RWPE2 (cell line): ENCODE measurements at places on chromosomes 4 and X.

- DNase-seq, result no peak
Measured at GRCh38 chr4:35087218-35087617, 1157.1 kb downstream of the ARAP2 start.

GRCh38 chr4:151114338-151114737, 14.9 kb downstream of the RPS3A start:
- no peak for DNase-seq

DNA sequence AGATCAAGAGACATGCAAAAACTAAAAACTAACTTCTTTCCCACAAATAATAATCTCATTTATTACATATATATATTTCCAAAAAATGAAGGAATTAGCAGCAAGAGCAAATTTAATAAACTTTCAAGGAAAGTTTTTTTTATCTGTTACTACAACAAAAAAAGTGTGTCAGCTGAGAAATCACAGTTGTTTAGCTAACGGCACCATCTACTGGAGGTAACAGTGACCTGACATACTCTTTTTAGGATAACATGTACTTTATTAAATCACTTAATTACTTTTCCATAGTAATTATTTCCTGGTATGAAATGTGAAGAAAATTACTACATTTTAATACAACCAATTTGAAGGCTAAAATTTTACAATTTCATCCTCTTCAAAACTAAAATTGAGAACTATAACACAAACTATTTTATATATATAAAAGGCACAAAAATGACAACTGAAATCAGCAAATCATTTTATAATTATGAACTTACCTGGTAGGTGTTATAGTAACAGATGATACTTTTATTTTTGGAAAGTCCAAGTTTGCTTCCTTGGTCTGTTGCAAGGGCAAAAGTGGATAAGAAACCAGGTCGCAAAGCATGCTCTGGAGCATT, 9.1 kb downstream of the LAMTOR3 start:
- no peak for DNase-seq

GRCh38 chrX:72295745-72296144, 10.0 kb downstream of the CITED1 start:
- no peak for DNase-seq

- DNase-seq, result no peak
Measured at GRCh38 chr4:120918788-120919187, 3.7 kb downstream of the PRDM5 start.

- no peak for DNase-seq
Measured at GRCh38 chr4:101853028-101853427, 62.5 kb downstream of the BANK1 start.

- DNase-seq, result no peak
Measured at GRCh38 chrX:16839219-16839851, 30.8 kb downstream of the RBBP7 start.

DNA sequence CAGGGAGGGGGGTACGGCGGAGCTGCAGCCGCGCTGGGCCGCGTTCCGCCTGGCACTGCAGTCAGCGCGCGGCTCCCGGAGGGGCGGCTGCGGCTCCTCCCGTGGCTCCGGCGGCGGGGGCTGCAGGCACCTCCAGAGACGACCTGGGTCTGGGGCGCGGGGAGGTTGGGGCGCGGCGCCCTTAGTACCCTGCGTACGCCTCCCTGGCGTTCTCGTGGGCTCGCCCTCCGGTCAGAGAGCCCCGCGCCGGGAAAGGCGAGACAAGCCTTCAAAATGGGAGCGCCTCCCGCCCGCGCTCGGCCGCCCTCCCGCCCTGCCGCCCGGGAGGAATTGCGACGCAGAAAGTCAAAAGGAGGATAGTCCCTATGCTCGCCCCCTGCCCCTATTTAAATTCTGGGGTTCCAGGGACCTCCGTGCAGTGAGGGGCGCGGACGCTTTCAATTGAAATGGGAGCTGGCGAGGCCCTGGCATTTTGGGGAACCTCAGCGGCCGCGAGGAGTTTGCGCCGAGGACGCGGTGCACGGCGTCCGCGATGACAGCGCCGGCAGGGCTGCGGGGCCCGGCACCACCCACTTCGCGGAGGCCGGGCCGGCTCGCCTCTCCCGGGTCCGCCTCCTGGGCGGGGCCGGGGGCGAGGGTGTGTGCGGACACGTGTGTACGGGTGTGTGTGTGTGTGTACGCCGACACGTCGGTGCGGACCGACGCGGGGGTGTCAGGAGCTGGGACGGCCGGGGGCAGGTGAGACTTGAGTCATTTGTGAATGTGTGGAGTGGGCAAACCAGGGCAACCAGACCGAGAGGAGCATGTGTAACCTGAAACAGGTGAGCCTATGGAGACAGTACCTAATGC, 544 bp downstream of the HERC3 start:
- peak; percentile 95 for DNase-seq

- DNase-seq, result no peak
Measured at GRCh38 chrX:20639115-20639514, 372.4 kb upstream of the RPS6KA3 start.

- DNase-seq, result no peak
Measured at GRCh38 chr4:138190452-138190858, 51.7 kb downstream of the SLC7A11 start.

DNA sequence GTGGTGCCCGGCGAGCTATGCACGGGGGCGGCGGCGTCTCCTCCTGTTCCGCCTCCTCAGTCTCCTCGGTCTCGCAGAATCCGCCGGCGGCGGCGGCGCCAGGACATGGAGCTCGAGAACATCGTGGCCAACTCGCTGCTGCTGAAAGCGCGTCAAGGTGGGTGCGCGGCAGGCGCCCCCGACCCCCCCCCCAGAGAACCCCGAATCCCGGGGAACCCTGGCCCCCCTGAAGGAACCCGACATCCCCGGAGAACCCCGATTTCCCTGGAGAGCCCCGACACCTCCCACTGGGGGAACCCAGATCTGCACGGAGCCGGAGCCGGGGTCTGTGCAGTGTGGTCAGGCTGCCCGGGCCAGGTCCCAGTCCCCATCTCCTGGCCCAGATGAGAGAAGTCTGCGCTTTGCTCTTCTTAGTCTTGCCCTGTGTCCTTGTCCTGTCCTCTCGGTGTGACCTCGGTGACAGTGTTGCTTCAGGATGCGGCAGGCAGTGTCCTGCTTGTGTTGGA, 648 bp downstream of the GRK4 start:
- no peak for DNase-seq

DNA sequence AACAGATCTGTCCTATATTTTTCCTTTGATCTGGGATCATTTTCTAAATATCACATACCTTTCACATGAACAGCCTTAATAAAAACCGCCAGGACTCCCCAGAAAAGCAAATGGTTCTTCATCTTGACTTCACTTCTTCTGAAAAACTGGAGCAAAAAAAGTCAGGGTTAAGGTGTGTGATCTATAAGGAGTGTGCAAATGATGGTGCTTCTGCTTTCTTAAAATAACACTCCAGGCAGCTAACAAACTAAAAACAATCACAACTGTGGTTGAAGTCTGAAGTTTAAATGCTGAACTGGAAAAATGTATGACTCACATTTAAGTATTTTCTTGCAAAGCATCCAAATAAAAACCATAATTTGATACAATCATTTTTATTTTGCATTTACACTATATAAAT, at the start of gene JCHAIN:
Gene JCHAIN, minus strand, starts transcription at position 140 of the 400 bp plus-strand sequence. Its CDS starts 18 bp downstream, at position 122.
- DNase-seq, result no peak

GRCh38 chr4:602559-602942, 22.8 kb upstream of the PDE6B start:
- DNase-seq, result peak; percentile 64

DNA sequence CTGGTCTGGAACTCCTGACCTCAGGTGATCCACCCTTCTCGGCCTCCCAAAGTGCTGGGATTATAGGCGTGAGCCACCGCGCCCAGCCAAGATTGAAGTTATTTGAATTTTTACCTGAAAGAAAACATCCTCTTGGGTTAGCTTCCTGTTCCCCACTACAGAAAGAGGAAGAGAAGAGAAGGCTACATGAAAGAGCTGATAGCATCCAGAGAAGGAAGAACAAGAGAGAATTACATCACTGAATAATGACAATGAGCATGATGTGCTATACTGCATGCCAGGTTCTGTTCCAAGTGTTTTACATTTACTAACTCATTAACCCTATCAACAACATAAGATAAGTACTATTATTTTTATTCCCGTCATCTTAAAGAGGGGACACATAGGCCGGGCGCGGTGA, 11.5 kb upstream of the TBC1D1 start:
- DNase-seq, result no peak

GRCh38 chr4:65623506-65623905, 46.8 kb downstream of the EPHA5 start:
- no peak for DNase-seq
